Right cardiac atrium (tissue), 5 donors: ENCODE measurements at places on chromosomes 3 and 15. TPM values are rescaled to one million over a fixed set of nuclear protein-coding genes. Genes with fewer than 3 reads are reported as not detected.

- DNase-seq: no peak
Observed at GRCh38 chr15:43527802-43528541, 10.6 kb downstream of the MAP1A start.

DNA sequence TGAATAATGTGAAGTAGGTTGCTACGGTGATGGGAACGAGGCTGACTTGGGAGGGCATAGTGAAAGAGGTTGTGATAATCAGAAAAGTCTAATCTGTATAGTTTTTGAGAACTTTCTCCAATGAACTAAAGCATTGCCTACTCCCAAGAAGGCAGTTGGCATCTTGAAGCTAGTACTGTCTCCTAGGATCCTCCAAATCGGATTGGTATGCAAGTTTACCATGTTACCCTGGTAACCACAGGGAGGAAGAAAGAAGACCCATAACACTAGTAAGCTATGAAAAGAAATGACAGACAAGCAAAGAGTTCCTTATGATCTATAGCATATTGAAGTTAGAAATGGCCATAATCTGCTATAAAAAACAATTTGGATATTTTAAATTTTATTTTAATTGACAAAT is 127.2 kb upstream of the SYNPR start:
- no peak for DNase-seq

DNA sequence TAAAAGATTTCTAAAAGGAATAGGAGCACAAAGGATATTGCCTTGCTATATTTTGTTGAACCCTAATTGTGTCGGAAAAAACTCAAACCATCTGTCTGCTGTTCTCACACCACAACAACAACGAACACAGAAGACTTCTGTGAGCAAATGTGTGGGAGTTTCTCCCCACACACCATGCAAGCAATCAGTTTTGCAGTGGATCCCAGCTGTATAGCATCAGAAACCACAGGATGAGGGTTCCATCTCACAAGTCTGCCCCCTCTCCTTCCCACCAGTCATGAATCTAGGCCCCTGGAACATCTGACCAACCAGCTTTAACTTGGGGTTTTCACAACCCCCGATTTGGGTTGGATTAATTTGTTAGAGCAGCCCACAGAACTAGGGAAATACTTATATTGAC is 91.3 kb upstream of the SLC4A7 start:
- no peak for DNase-seq

DNA sequence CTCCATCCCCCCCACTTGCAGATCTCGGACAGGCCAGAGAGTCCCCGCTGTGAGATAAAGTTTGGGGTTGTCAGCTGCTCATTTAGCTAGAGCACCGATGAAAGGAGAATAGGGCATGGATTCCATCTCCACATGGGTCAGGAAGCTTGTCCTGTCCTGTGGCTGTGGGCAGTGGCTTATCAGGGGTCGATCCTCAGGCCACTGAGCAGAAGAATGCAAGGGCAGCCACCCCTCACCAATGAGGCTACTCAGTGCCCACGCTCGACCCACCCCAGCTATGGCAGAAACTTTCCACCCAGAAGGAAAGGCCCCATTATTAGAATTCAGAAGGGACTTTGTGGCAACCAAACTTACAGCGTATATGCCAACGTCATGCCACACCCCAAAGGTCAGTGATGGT is 43.3 kb downstream of the CPN2 start:
- DNase-seq: peak; percentile 7

DNA sequence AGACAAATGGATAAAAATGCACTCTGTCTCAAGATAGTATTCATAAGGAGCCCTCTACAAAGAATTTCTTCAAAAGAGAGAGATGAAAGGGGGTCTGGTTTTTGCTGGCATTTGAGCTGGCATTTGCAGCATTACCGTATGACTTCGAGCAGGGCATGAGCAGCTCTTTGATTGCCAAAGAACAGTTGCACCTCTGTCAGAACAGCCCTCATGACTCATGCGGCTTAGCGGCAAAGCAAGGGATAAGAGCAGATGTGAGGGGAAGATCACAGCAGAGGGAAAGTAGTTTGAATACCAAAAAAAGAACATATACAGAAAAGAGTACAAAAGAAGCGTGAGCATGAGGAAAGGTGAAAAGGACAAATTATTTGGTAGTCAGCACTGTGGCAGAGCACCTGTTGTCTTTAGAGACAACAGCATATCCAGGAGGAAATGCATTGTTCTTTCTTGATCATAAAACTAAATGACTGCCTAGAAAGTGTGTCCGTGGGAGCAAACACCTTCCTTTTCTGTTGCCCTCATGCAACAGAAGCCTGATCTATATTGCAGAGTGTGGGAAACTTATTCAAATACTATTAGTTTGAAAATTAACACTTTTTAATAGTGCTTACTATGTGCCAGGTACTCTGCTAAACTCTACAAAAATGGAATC is 80.5 kb upstream of the SLC24A5 start:
- DNase-seq: no peak

- no peak for DNase-seq
Observed at GRCh38 chr3:23114432-23114831, 88.7 kb upstream of the UBE2E2 start.

DNA sequence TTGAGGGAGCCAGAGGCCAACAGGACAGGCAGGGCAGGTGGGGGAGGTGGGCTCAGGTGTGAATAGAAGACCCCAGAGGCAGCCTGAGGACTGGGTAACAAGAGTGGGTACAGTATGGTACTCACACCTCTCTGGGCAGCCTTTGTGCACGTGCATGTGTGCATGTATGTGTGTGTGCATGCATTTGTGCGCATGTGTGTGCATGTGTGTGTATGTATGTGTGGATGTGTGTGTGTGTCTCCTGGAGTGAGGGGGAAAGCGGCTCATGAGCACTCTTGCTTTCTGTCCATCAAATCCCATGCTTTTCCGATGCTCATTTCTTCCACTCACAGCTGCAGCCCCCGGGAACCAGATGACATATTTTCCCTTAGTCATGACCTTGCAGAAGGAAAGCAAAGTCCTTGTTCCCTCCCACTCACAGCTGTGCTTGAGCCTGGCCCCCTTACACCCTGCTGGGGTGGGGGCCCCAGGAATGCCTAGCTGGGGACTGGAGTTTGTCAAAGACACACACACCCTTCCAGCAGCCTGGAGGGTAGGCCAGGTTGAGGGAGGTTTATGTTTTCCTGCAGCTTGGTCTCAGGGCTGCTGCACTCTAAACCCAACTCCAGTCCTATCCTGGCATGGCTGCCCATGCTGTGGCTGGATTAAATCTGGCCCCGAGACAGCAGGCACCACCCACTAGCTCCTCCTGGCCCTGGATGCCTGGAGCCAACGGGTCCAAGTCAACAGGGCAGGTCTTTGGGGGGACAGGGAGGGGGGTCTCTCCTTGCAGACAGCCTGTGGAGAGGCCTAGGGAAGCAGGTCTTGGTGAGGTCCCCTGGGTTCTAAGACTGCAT is 22.5 kb downstream of the CCDC33 start:
- DNase-seq: no peak

- no peak for DNase-seq
Observed at GRCh38 chr3:141271279-141272030, 39.8 kb downstream of the PXYLP1 start.

- no peak for DNase-seq
Observed at GRCh38 chr3:9875448-9875847, 4.6 kb downstream of the CIDEC start.

- no peak for DNase-seq
Observed at GRCh38 chr15:38662033-38662802, 97.6 kb upstream of the RASGRP1 start.

- no peak for DNase-seq
Observed at GRCh38 chr3:68290333-68290732, 635.9 kb upstream of the SUCLG2 start.

- no peak for DNase-seq
Observed at GRCh38 chr3:9617056-9617455, 32.2 kb upstream of the MTMR14 start.

DNA sequence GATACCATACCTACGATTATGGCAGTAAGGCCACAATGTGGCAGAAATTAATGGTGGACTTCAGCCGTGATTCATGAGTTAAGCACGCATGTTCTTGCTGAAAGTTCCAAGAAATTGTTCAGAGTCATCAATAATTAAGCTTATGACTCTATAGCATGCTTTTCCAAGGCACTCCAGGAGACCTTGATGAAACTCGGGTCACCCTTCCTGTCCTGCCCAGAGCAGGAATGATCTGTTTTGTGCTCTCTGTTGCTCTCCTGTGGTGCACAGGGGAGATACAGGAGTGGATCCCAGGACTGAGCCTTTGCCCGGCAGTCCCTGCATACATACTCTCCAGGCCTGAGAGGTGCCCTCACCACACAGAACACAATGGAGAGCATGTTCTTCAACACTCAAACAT is 141.6 kb upstream of the SLC2A2 start:
- no peak for DNase-seq

DNA sequence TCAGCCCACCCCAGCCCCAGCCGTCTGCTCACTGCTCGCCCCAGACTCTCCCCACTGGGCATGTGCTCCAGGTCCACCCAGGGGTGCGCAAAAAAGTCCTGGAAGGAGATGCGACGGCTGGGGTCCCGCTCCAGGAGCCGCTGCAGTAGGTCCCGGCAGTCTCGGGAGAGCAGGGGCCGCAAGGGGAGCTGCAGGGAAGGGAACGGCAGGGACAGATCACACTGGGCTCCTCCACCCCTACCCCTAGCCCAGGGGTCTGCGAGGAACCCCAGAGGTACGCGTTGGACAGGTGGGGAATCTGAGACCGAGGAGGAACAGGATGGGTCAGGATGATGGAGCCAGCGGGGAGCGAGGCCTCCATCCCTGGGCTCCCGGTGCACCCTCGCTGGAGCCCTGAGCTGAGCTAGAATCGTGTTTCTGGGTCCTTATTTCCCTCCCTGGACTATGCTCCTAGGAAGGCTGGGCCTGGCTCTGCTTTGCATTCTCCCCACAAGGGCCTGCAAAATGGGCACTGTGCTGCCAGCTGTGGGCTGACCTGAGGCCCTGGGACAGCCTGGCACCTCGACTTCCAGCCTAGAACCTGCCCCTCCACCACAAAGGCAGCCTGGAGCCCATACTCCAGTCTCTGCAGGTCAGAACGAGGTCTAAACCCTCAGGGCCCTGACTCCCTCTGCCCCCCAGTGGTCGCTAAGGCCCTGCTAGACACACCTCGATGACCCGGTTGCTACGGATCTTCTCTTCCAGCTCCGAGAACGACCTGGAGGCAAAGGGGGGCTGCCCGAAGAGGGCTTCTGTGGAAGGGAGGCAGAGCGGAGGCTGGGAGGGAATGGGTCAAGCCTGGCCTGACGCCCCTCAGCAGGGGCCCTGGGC is 3.2 kb downstream of the ULK3 start:
- no peak for DNase-seq

GRCh38 chr3:146517684-146518435 is 26.5 kb downstream of the PLSCR1 start:
- no peak for DNase-seq

GRCh38 chr3:10456981-10457380 is 48.4 kb downstream of the ATP2B2 start:
- DNase-seq: no peak

GRCh38 chr3:139388821-139389551 is 461 bp downstream of the COPB2 start:
- DNase-seq: no peak

- DNase-seq: no peak
Observed at GRCh38 chr3:191420771-191421170, 40.2 kb upstream of the PYDC2 start.

GRCh38 chr3:40437889-40438288 is 19.2 kb upstream of the RPL14 start:
- no peak for DNase-seq

DNA sequence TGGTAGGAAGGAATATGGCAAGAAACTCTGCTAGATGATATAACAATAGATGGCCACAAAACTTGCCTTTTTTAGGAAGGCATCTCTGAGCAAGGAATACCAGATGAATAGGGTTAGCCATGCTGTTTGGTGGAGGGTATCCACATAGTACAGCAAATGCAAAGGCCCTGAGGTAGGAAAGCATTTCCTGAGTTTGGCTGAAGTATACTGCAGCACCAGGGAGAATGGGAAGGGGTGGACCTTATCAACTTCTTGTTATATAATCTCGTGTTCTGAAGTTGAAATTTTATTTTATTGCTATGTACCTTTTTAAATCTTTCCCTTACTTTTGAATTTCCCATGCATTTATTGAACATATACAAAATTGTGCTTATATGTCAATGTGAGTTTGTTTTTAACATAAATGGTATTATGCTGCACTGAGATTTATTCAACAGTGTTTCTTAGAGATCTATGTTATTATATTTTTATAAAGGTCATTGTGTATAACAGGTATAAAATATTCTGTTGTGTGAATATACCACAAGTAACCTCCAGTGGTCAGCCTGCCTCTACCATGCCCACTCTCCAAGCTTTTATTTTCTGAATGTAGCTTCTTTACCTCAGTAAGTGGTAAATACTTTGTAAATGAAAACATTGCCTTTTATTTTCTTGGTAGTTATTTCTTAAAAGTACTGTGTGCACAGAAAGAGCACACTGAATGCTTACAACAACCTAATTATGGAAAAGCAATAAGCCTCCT is 2.8 kb upstream of the KAT2B start:
- no peak for DNase-seq

DNA sequence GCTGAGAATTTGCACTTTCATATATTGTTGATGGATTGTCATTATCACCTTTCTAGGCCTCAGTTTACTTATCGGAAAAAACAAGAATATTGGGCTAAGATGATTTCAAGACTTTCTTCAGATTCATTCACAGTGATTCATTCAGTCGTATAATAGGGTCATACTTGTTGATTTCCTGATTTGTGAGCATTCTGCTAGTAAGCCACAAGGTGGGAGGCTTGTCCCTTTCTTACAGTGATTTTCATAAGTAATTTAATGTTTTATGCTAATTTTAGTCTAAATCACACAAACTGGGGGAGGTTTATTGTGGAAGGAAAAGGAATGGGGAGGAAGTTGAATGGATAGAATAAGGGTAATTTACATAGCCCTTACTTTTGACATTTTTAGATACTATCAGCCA is 126.8 kb upstream of the GOLGA6L4 start:
- DNase-seq: no peak

GRCh38 chr3:194998948-194999347 is 272.0 kb downstream of the XXYLT1 start:
- DNase-seq: no peak

Gene SIDT1
- total RNA-seq: 1.1 TPM

Gene STRA6
- total RNA-seq: 0.42 TPM

Gene BNIP2
- total RNA-seq: 85.8 TPM

Gene HSPBAP1
- total RNA-seq: 8.3 TPM

Gene PPM1L
- total RNA-seq: 30.5 TPM
